ENCODE measurements at places on chromosomes 3 and 15.

DNA sequence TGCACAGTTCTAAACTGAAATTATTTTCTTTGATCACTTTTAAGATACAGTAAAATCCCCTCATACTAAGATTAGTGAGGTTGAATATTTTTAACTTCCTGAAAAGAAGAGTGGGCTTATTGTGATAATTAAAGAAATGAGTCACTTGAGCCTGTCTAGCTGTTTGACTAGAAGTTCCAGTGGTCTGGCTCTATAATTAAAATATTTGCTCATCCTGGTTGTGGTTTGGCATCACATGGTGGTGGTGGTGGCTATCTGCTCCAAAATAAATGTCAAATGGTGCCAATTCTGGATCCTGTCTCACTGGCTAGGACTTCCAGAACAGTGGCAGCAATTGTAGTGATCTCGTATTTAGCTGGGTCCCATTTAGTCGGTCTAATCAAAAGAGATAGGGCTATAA is 8.6 kb upstream of the TEX9 start:
- no peak for DNase-seq

DNA sequence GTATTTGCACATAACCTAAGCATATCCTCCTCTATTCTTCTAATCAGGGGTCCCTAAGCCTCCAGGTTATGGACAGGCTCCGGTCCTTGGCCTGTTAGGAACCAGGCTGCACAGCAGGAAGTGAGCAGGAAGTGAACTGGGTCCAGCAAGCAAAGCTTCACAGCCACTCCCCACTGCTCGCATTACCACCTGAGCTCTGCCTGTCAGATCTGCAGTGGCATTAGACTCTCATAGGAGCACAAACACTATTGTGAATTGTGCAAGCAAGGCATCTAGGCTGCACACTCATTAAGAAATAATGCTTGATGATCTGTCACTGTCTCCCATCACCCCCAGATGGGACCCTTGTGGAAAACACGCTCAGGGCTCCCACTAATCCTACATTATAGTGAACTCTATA is 9.8 kb downstream of the MSL2 start:
- no peak for DNase-seq

DNA sequence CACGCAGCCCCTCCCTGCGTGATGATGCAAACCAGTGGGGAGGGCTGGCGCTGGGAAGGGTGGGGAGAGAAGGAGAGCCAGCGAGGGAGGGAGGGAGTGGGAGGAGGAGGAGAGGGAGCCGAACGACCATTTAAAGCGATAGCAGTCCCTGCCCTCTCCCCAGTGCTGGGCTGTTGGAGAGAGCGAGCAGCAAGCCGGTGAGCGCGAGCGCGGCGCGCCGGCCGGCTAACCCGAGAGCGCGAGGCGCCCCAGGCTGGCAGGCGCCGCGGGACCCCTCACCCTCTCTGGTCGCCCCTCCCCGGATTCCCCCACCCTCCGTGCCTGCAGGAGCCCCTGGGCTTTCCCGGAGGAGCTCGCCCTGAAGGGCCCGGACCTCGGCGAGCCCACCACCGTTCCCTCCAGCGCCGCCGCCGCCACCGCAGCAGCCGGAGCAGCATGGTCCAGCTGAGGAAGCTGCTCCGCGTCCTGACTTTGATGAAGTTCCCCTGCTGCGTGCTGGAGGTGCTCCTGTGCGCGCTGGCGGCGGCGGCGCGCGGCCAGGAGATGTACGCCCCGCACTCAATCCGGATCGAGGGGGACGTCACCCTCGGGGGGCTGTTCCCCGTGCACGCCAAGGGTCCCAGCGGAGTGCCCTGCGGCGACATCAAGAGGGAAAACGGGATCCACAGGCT is at the start of gene GRM7:
GRM7 (plus strand) TSS at position 162 of the 671 bp plus-strand sequence.
- peak; percentile 16 for DNase-seq

- no peak for DNase-seq
Measured at GRCh38 chr3:39228496-39228895, 36.1 kb upstream of the XIRP1 start.

GRCh38 chr15:59738676-59739075 is 49.6 kb upstream of the BNIP2 start:
- no peak for DNase-seq

DNA sequence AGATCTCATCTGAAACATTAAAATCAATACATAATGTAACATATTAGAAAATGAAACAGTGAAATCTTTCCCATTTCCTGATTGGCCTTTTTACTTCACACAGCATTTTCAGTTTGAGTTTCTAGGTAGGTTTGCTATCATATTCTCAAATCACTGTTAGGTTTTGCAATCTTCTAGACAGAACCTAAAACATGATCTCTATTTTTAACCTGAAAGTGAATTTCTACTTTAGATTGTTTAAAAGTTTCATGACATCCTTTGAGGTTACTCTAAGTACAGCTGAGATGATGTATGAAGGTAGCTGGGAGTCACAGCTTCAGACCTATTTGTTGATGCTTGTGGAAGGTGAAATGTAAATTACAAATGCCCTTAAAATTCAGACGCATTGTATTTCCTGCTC is 118.4 kb upstream of the GPR149 start:
- DNase-seq: peak; percentile 4

GRCh38 chr3:58536501-58537411 is at the start of gene ACOX2:
Gene ACOX2 (minus strand): TSS chr3:58537190. CDS start chr3:58535106, 2,084 bp downstream.
- no peak for DNase-seq

GRCh38 chr3:70281663-70282062 is 30.8 kb downstream of the MDFIC2 start:
- no peak for DNase-seq

DNA sequence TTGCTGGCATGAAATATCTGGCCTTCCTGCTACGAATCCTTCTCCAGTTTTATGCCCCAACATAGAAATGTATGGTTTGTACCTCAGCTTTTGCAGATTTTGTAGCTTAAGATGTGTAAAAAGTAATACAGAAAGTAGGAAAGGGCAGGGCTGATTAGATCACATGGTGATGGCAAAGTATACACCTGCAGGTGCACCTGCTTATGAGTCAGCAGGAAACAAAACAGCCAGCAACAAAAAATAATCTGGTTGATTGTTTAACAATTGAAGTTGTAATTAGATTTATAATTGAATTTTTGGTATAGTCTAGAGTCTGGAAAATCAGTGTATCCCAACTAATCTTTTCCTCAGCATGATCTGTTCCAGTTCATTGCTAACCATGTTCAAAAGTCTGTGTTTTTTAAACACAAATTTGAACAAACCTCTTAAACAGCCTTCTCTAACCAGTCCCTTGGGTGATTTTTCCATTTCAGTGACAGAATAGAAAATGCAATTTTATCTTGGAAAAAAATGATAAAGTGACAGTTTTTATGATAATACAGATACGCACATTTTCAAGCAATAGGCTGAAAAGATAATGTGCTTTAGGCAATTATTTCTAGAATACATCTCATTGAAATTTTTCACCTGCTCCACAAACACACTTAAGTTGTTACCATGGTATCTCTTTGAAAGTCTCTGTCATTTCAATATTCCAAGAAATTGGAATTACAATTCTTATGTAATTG is 477.4 kb downstream of the NAALADL2 start:
- no peak for DNase-seq

GRCh38 chr3:57971975-57972374 is 36.2 kb upstream of the FLNB start:
- no peak for DNase-seq

- DNase-seq: no peak
Measured at GRCh38 chr15:91679447-91679846, 174.1 kb upstream of the SLCO3A1 start.

- no peak for DNase-seq
Measured at GRCh38 chr3:183822631-183823030, 2.7 kb downstream of the MAP6D1 start.

DNA sequence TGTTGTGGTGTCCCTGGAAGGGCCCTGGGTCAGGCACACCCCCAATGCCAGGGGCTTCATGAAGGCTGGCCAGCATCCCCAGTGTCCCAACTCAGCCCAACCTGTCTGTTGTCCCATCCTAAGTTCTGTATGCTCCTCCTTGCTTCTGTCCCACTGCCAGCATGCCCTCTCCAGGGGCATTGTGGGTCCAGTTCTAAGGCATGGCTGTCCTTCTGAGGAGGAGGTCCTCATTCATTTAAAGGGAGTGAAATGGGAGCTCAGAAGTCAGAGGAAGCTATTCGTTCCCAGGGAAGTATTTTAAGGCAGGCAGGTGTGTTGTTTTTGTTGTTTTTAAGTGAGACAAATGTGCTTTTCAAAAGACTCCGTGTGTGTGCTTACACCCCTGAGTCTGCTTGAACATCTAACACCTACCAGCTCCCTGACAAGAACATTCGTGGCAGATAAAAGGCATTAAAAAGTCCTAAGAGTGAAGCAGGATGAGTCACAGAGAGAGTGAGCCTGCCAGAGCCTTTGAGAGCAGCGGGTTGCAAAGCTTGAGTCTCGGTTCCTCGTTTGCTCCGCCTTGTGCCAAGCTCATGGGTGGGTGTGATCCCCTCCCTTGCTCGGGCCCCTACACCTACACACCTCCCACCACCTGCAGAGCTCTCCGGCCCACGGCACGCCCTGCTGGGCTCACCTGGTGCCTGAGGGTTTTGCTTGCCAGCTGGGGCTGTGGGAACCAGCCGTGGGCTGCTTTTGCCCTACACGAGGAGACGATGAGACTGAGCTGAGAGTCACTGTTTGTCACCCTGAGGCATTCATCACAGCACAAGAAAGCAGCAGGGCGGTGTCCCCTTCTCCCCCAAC is 183.4 kb upstream of the TOPAZ1 start:
- DNase-seq: peak; percentile 1

DNA sequence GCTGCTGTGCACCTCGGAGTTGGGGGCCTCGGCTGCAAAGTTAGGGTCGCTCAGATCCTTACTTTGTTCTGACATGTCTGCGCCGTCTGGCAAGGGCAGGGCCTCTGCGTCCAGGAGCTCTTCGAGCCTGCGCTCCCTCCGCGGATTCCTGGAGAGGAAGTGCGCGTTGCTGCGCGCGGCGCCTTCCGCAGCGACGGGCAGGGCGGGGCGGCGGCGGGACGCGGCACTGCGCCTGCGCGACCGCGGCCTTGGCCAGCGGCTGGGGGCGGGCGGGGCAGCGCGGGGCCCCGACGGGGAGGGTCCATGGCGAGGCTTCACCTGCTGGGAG is at the start of gene NDN:
NDN (minus strand) TSS at position 163 of the 328 bp plus-strand sequence; CDS start at position 75, 88 bp downstream.
- peak; percentile 65 for DNase-seq

- DNase-seq: peak; percentile 15
Measured at GRCh38 chr3:4504340-4505261, 11.5 kb downstream of the ITPR1 start.

DNA sequence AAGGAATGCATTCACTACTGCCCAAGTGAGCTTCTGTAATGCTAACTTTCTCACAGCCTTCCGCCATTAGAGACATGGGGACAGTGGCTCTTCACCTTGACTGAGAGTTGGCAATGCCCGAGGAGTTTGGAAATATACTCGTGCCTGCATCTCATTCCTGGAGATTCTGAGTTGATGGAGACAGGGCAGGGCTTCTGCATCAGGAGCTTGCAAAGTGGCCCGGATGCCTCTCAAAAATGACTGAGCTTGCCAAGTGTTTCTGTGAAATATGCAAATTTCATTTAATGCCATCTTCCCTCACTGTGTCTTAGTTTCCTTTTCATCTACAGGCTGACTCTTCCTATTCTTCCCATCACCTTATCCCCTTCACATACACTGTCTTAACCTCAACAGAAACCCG is 346.2 kb downstream of the GRM7 start:
- peak; percentile 20 for DNase-seq

DNA sequence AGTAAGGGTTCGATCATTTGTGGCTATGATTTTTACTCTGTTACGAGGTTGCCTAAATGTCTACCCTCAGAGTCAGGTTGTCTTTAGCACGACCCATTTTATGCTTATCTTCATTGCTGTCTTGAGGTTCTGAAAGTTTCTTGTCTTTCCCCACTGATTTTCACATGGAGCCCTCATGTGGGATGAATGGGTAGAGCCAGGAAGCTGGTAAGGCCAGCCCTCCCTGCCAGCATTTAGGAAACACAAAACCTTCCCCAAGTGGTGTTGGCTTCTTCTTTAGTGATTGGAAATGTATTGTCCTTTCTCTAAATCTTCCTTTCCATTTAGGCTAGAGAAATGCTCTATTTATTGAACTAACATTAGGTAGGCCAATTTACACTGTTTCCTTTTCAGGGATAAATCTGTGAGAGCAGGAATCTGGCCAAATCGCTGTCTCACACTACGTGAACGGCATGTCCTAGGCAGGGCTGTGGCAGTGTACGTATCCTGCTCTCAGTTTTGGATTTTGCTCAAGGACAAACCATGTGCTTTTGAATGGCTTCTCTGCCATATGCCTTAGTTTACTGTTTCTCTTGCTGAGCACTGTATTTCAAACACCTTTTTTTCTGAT is 43.7 kb downstream of the MYZAP start:
- no peak for DNase-seq

GRCh38 chr3:21794291-21794690 is 43.3 kb upstream of the ZNF385D start:
- no peak for DNase-seq

DNA sequence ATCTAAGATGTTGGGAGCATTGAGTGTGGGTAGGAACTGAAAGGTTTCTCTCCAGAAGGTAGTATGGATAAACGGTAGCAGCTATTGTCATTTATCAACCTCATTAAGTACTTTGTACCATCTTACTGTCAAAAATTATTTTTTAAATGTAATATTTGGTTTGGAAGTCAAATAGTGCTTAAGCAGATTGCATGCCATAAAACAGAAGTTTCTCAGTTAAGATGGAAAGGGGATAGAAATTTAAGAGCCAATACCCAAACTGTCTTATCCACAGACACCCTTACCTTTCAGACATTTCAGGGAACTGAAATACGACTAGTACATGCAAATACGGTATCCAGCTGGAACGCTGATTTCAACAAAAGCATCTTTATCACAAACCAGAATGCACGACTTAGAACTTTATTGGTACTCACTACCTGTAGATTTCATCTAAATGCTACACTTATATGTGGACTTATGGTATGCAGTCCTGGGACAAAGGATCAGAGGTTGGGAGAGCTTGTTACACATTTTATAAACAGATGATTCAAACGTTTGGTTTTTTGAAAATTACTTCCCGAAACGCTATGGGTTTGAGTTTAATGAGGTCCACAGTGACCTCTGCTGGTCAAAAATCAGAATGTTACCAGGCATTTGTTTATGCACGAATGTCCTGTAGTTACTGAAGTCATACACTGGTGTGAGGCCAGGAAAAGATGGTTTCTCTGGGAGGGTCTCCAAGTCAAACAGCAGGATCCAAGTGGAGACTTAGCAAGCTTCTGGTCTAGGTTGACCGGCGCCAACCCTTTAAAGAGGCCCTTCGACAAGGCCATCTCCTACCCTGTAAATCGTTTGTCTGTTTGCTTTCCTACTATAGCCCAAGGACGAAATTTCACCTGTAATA is 45.7 kb upstream of the DUT start:
- DNase-seq: peak; percentile 87

- DNase-seq: no peak
Measured at GRCh38 chr3:38142959-38143358, 4.5 kb downstream of the MYD88 start.

Data from NCI-H526 (cell line).